Right ventricle myocardium superior (tissue), 1 donor: ENCODE measurements at places on chromosomes 7 and 10.

DNA sequence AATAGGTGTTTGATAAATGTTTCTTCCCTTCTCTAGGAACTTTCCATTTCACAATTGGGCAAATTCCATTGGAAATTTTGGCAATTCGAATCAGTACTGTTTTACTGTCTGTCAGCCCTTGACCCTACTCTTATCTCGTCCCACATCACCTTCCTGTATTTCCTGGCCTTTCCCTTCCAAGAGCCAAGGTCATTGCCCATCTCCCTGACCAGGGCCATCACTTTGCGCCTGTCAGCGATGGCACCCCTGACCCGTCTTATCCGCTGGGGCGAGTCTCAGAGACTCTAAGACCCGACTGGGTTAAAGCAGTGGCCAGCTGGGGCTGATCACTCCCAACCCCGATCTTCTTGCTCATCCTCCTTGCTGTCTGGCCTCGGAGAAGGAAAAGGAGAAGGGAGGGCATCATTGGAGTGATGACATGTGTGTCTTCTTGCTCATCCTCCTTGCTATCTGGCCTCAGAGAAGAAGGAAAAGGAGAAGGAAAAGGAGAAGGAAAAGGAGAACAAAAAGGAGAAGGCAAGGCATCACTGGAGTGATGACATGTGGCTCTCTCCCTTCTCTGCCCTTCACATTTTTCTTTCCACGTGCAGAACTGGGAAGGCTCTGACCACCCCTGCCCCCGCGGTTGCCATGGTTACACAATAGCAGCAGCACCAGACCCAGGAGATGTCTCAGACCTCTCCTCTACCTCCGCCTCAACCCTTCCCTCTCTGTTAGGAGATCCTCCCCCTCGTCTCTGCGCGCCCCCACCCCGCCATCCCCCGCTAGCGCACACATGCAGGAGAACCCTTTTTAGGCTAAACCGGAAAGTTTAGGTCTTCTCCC is 2.0 kb downstream of the SEMA3D start:
- no peak for DNase-seq

DNA sequence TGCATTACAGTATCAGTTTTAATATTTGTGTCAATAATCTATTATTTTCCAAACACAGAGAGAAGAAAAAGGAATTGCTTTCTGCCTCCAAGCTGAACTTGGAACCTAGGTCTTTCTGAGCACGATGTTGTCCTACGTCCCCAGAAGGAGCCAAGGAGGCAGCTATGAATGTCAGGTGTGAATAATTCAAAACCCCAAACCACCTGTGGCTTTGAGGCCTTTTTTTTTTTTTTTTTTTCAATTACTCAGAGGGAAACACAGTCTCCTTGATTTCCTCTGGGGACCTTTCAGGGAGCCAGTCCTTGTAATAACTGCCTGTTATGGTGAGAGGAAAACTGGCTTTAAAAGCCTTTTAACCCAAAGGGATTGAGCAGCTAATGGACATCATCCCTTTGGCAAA is 8.3 kb downstream of the GPR85 start:
- DNase-seq, result no peak

DNA sequence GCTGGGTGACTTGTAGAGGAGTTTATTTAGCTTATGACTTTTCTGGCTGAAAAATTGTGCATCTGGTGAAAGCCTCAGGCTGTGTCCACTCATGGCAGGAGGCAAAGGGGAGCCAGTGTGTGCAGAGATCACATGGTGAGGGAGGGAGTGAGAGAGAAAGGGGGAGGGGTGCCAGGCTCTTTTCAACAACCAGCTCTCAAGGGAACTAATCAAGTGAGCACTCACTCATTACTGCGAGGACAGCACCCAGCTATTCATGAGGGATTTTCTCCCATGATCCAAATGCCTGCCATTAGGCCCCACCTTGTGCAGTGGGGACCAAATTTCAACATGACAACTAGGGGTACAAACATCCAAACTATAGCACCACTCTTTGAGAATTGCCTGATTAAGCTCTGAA is 590.2 kb downstream of the MAGI2 start:
- DNase-seq, result no peak

GRCh38 chr10:116112232-116113231 is 160.5 kb downstream of the GFRA1 start:
- no peak for DNase-seq

DNA sequence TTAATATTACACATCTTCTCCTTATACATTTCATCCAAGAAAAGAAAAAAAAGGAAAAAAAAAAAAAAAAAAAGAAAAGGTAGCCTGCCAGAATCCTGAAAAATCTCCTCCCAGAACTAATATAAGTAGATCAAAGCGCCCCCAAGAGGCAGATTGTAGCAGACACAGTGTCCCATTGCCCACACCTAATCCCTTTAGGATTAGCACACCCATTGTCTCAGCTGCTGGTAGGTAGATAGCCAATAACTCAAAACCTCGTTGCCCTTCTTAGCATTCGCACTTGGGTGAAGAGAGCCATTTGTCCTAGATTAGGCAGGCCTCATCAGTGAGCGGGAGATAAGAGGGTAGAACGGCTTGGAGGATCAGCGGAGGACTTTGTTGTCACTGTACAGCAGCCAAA is 100.2 kb upstream of the SORCS1 start:
- DNase-seq, result no peak

GRCh38 chr7:17152721-17153120 is 145.7 kb upstream of the AHR start:
- no peak for DNase-seq

- DNase-seq, result no peak
These were observed 106.3 kb downstream of the GRK5 start for GRCh38 chr10:119313644-119314043.

DNA sequence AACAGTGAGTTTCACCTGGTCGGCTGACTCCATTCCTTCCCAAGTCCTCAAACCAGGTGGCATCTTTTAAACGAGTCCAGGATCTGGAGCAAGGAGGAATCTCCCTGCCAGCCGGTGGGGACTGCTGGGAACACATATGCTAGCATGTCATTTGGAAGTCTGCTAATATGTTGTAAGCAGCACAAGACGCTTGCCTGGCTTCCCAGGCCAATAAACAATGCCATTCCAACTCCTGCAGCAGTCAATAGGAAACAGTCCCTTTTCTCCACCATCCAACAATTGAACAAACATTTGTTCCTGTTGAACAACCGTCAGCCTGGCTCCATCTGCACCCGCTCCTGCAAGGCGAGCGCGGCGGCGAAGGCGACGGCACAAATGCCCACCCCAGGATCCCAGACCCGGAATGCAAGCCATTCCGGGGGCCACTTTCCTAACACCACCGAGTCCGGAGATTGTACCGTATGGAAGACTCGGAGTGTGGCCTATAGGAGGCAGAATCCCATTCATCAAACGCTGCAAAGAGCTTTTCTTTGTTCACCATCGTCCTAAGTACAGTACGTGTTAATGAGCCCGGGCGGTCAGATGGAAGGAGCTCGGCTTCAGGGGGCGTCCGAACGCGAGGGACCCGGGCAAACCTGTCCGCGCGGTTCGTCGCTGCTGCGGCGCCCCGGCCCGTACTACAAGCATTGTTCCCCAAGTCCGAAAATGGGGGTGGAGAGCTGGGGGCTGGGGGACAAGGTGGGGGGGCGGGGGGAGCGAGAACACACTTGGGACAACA is 1.6 kb downstream of the FAM53B start:
- DNase-seq, result no peak

- DNase-seq, result no peak
These were observed 13.6 kb downstream of the STAMBPL1 start for GRCh38 chr10:88893611-88894010.

DNA sequence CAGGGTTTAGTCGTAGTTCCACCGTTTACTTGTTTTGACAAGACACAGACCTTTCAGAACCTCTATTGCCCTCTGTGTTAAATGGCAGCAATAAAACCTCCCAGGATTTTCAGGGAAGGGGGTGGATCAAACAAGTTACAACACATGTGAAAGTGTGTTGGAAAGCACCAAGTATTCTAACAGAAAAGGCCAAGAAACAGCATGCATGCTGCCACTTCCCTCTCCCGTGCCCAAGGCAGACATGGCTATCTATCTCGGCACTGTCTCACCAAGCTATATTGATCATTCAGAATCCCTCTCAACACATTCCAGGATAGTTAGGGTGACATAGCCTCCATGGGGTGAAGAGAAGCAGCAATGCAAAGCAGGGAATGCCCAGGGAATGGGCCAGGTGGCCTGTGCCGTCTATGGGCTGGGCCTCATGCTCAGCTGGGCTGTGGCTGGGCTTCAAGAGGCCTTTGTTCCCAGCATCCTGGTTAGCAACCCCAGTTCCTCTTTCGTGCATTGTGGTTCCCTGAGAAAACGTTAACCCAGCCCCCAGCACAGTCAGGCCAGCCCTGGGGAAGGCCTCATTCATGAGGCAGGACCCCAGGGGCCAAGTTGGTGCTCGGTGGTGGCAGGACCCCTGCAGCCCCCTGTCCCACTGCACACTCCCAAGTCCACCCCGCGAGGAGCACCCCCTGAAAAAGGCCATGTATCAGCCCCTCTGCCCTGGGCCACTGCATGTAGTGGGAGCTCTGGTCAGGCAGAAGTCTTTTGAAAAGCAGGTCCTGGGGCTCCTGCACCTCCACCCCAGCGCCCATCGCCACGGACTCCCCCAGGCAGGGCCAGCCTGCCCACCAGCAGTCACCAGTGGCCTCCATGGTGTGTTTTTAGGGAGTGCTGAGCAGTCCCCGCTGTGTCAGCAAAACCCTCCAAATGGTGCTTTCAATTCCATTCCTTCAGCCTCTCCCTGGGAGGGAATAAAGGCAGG is 25.5 kb downstream of the VSIR start:
- DNase-seq, result peak; percentile 65

DNA sequence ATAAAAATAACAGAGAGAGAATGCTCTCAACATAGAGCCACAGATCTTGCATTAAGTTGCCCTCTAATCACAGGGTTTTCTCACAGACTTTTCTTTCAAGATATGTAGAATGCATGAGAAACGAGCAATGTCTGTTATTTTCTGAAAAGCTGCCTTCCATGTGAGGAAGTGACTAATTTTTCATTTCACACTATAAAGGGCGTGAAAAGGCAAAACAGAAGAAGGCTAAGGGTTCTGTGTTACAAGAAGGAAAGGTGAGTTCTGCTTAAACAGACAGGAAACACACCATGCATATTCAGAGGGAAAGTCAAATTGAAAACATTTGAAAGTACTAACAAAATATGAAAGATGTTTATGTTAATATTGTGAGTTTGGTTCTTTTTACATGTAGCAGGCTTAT is 189.2 kb downstream of the SEMA3D start:
- no peak for DNase-seq
